ENCODE measurements at places on chromosomes 5 and 9.
A peak's percentile ranks its signal among the peaks of the same experiment; 100 is the strongest.

GRCh38 chr5:83942155-83942554 is 221.5 kb upstream of the HAPLN1 start:
- no peak for DNase-seq

DNA sequence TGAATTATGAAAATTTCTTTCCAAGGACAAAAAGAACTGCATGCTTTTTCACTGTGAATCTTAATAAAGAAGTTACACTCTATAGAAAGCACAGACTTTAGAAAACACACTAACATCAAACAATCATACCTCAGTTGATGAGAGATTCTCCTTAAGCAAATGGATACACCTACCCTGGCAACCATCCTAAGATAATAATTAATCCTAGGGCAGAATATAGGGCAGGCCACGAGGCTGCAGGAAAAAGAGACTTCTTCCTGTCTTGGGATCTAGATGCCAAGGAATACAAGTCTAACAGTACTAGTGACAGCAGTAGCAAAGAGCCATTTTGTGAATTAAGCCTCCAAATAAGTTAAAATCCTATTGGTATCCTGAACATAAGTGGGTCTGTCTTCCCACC is 395.4 kb downstream of the EFNA5 start:
- no peak for DNase-seq

- DNase-seq, result no peak
These were observed 172.6 kb upstream of the RAI14 start for GRCh38 chr5:34483442-34484033.

- DNase-seq, result peak; percentile 56
These were observed 16.7 kb upstream of the KIF27 start for GRCh38 chr9:83937861-83938455.

GRCh38 chr9:108834959-108835665 is 20.7 kb downstream of the ACTL7B start:
- no peak for DNase-seq

DNA sequence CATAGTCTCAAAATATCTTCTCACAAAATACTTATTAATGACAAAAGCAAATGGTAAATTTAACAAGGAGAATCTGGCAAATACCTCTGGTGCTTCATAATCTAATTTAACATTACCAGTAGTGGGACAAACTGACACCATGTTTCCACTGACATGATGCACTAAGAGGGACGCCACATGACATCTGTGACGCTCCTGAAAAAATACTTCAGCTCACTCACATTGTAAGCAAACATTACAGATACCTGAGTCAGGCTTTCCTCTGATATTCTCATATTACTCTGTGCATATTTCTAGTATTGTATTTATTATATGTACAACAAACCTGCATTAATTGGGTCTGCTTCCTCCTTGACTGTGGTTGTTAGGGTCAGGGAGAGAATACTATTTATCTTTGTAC is 56.7 kb upstream of the OSMR start:
- no peak for DNase-seq

DNA sequence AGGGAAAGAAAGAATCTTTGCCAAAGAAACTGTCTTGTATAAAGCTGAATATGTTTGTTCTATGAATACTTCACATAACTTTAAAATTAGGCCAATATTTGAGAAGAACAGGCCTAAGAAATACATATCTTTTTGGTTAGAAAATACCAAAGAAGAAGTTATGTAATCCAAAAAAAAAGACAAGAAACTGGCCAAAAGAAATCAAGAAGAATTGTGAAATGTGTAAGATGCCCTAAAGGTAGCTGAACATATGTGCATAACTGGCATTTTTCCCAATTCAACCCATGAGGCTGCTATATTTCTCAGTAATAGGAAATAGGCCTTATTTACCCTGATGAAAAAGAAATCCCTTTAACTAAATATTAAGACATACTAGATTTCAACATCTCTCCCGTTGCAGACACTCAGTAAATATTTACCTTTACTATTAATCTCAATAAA is 290.0 kb downstream of the CETN3 start:
- no peak for DNase-seq

- no peak for DNase-seq
These were observed 84.5 kb downstream of the HAPLN1 start for GRCh38 chr5:83636156-83636555.

GRCh38 chr9:115292584-115293279 is 174.8 kb upstream of the TNC start:
- no peak for DNase-seq

DNA sequence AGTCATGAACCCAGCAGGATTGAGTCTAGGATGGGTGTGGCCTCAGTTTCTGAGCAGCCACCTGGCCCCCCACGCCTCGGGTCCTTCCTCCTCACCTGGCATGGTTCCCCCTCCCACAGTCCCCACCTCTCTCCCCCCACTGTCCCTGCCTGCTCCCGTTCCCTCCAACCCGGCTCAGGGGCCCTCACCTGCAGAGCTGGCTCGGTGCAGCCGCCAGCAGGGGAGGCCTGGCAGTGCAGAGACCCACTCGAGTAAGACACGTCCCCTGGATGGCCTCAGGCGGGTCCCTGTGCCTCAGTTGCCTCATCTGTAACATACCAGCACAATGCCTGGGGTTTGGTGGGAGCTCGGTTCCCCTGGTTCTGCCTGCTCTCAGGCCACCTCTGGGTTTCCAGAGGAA is 66.2 kb downstream of the NEK6 start:
- no peak for DNase-seq

DNA sequence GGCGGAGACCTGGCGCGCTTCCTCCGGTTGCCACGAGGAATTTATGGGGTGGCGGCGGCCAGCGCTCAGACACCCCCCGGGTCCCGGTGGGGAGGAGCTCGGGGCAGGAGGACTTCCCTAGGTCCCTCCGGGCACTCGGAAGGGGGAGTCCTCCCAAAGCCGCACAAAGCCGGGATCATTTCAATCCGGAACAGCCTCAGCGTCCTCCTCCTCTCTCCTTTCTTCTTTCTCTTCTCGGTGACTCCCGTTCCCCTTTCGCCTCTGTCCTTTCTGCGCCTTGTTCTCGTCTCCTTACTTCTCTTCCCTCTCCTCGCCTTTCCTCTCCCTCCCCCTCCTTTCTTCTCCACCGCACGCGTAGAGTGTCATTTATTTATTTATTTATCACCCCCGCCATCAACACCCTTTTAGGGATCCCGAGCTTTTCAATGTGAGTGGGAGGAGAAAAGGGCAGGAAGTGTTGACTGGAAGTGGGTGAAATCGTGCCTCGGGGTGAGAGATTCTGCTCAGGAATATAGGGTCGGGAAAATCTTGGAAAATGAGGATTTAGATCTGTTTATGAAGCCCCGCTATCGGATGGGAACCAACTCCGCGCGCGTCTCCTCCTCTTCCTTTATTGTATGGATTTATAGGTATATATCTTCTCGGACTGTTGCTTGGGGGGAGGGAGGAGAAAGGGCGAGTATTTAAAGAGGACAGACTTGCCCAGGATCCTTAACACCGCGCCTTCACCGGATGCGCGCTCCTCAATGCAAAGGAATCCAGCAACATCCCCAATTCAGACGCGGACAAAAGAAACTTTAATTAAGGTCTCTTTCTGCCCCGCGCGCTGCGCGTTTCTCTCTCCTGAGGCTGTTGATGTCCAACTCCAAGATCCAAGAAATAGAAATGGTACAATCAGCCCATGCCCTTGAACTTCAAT is 2.0 kb upstream of the ZNF462 start:
- DNase-seq, result no peak

GRCh38 chr9:24118190-24118589 is 292.1 kb upstream of the ELAVL2 start:
- DNase-seq, result peak; percentile 10

DNA sequence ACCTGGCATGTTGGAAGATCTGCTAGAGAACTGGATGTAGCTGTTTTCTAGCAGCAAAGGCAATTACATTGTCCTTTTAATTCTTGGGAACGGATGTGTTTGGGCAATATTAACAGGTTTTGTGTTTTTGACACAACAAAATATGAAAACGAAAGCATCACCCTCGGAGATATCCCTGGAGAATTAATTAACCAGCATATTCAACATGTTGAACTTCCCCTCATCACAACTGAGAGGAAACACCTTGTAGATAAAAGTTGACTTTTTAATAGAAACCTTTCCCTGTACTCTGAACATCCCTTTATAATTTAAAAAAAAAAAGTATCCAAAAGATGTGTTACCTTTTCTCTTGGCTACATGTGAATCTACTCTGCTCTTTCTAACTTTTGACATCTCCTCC is 13.0 kb downstream of the SEMA6A start:
- DNase-seq, result no peak

- no peak for DNase-seq
These were observed 22.8 kb upstream of the FOXB2 start for GRCh38 chr9:76996700-76997099.

GRCh38 chr5:82150559-82150958 is 127.6 kb downstream of the RPS23 start:
- no peak for DNase-seq

DNA sequence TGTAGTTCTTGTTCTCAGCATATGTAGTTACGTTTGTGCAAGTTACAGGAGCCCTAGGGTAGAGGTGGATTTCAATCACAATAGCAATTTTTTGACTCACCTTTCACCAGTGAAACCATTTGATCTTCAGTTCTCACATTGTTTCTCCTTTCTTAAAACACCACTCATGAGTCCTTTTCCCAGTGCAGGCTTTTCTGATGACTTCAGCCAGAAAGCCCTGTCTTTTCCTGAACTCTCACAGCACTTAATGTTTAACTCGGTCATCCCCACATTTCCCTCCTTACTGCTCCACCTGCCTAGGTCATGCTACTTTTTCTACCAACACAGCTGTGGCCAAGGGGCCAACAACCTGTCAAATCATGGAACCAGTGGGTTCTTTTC is 37.9 kb downstream of the ARHGEF28 start:
- DNase-seq, result peak; percentile 17

GRCh38 chr5:143400541-143401226 is 2.8 kb downstream of the NR3C1 start:
- peak; percentile 82 for DNase-seq

- no peak for DNase-seq
These were observed 388.7 kb downstream of the EFNA5 start for GRCh38 chr5:107282061-107282460.

GRCh38 chr9:22401671-22402070 is 45.0 kb upstream of the DMRTA1 start:
- no peak for DNase-seq

GRCh38 chr5:173944511-173944910 is 44.5 kb upstream of the C5orf47 start:
- DNase-seq, result no peak

DNA sequence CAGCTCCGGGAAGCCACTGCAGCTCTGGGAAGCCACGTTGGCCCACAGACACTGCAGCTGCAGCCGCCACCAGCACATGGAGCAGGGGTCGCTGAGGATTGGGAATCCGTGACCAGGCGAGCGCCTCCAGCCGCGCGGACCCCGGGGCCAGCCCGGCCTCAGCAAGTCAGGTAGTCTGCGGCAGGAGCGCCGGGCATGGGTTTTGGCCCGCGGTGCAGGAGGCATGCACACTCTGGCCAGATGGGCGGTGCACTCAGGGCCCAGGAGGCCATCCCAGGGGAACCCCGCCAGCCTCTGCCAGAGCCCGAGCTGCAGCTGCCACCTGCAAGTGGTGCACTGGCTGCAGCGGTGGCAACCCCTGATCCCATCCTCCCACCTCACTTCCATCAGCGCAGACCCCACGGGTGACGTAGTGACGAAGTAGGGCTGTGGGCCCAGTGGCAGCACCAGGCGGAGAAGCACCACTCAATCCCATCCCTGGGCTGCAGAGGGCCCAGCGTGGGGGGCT is 368.3 kb upstream of the SPATA31A5 start:
- DNase-seq, result no peak

DNA sequence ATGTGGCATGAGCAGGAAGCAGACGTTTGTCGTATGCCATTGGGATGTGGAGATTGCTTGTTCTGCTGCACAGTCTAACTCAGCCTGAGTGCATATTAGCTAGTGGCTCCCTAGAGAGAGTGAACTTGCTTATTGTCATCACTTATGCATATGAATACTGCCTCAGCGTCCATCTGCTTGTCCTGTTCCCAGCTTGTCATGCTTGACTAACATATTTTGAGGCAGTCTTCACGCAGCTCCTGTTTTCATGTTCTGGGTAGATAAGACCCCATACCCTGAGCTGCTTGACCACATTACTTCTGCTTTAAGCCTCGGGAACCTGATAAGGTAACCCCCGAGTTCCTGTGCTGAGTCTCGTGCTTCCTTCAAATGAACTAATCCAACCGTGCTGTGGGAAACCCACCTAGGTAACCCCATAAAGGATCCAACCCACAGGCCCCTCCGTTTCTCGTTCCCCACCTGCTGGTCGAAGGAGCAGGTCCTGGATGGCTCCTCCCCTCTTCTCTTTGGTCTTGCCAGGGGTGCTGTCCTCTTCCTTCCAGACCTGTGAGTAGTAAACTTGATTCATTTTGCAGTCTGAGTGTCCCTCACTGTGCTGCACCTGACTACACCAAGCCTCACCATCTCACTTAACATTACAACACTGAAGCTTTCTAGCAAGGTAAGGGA is 25.0 kb downstream of the ANKRD33B start:
- DNase-seq, result no peak

- DNase-seq, result no peak
These were observed 519.0 kb upstream of the DAB2 start for GRCh38 chr5:39943811-39944210.

GRCh38 chr5:5154733-5155132 is 14.6 kb downstream of the ADAMTS16 start:
- DNase-seq, result no peak

- DNase-seq, result no peak
These were observed 1.9 kb upstream of the SNAPC3 start for GRCh38 chr9:15420796-15421195.

GRCh38 chr9:1024112-1024511 is 26.0 kb upstream of the DMRT2 start:
- no peak for DNase-seq

GRCh38 chr9:14205463-14205862 is 108.5 kb downstream of the NFIB start:
- DNase-seq, result peak; percentile 15

GRCh38 chr5:172364773-172365172 is 81.2 kb upstream of the UBTD2 start:
- DNase-seq, result no peak

- DNase-seq, result no peak
These were observed 310.2 kb downstream of the ARRDC3 start for GRCh38 chr5:91072881-91073280.

- no peak for DNase-seq
These were observed 6.0 kb upstream of the IL13 start for GRCh38 chr5:132651838-132652469.

DNA sequence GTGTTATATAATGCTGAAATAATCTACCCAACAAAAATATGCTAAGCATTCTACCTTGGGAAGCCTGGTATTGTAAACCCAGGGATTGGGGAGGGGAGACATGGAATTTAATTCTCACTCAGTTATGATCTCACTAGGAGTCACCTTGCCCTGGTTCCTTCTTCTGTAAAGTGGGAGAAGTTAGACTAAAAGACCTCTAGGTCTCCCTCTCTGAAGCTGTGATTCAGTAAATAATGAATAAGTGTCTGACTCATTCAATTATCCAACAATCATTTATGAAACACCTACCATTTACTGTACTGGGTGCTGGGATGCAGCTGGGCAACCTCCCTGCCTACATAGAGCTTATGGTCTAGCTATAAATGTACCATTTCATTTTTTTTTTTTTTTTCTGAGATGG is 20.2 kb upstream of the SPARC start:
- DNase-seq, result no peak

GRCh38 chr5:92969781-92970237 is 611.2 kb downstream of the NR2F1-AS1 start:
- peak; percentile 82 for DNase-seq

- no peak for DNase-seq
These were observed 208.5 kb upstream of the PLPPR1 start for GRCh38 chr9:100819980-100820379.

Measured in A549 (cell line).